Fibroblast of skin of scalp (primary cell): ENCODE measurements at places on chromosomes 12 and 14.

DNA sequence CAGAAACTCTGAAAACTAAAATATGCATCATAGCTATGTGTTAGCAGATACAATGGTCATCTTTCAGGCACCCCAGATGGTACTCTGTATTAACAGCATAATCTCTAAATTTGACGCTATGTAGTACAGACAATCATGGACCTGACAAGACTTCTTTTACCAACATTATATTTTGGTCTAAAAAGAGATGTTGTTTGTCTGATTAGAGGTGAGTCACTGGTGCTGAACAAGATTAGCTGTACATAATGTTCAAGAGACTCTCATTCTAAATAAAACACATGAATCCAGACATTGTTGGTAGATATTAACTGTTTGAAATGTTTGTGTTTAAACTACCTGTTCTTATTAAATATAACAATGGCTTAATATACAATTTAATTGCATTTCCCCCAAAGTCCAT lies 146.4 kb upstream of the LMNTD1 start:
- no peak for DNase-seq

- peak; percentile 37 for DNase-seq
Measured at GRCh38 chr12:115199831-115200230, 515.9 kb upstream of the TBX3 start.

DNA sequence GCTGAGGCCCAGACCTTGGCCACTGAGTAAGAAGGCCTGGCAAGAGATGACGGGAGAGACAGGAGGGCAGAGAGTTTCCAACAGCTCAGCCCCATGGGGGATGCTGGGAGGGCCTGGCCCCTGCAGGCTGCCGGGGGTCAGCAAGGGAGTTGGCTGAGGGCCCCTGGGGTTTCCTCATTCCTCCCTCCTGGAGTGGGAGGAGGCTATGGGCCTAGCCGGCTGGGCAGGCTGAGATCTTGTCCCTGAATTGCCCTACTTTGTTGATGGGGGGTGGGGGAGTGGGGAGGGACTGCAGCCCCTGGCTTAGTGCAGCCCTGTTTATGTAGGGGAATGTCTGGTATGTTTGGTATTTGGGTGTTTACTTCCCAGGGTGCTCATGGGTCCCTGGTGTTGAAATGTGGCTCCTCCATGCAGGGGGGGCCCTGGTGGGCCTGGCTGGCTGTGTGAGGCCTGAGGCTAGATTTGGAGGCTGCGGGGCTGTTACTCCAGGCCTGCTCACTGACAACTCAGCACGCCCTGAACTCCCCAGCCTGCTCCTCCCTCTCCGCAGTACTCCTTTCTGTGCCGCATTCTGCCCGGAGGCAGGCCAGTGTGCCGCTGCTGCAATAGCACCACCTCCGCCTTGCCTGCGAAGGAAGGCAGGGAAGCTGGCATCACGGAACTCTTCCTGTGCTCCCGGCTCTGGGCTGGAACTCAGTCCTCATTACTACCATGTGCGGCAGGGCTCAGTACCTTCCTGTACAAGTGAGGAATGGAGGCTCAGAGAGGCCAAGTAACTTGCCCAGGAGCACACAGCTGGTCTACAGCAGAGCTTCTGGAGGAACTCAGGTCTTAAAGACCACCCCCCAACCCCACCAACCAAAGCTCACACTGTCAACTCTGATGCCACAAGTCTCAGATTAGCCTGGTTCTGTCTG lies 25.3 kb downstream of the JDP2 start:
- peak; percentile 98 for DNase-seq

- no peak for DNase-seq
Measured at GRCh38 chr12:29071099-29071498, 78.0 kb upstream of the FAR2 start.

DNA sequence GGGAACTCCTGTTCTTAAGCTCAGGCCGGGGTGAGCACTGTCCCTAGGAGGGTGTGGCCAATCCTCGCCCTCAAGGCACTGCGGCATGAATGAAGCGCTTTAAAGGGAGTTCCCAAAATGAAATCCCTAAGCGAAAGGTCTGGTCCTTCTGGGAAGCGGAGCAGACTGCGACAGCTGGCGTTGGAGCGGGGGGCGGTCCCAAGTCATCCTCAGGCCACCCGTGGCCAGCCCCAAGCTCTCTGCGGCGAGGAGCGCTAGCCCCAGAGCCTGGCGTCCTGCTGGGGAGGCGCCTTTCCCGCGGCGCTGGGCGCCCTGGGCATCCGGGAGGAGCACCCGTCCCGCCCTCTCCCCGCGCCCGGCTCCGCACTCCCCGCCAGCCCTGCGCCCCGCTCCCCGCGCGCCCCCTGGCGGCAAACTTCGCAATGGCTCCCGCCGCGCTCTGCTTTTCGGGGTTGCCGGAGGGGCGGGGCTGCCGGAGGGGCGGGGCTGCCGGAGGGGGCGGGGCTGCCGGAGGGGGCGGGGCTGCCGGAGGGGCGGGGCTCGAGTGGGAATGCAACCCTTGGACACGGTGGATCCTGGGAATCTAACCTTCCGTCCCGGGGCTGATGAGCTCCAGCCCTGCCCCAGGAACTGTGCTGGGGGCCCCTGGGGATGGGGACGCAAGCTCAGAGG lies 25.4 kb downstream of the ZBTB42 start:
- peak; percentile 83 for DNase-seq

DNA sequence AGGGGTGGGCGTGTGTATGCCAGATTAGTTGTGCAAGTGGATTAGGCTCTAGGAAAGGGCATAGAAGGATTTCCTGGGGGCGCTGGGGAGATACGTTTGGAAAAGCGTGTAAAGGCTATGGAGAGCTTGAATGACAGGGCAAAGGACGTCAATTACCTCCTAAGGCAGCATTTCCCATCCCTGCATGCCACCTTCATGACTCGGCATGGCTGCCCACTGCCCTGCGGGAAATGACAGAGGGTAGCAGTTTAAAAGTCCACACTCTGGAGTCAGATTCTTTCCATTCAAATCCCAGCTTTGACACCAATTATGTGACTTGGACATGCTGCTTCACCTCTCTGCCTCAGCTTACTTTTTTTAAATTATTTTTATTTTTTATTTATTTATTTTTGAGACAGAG lies 14.8 kb upstream of the TMEM229B start:
- DNase-seq: no peak

DNA sequence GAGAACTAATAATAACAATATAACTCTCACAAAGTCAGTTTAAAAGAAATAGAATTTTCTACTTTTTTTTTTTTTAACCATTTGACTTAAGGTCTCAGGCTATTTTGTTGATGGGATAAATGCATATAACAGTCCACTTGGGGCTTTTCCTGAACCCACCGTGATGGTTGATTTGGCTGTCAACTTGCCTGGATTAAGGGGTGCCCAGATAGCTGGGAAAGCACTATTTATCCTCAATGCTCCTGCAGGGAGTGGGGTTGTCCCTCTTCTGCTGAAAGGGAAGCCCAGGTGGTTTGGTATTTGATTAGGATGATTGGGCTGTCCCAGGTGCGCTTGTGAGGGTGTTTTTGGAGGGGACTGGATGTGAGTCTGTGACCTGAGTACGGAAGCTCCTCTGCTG lies 114.9 kb downstream of the AACS start:
- DNase-seq: no peak

DNA sequence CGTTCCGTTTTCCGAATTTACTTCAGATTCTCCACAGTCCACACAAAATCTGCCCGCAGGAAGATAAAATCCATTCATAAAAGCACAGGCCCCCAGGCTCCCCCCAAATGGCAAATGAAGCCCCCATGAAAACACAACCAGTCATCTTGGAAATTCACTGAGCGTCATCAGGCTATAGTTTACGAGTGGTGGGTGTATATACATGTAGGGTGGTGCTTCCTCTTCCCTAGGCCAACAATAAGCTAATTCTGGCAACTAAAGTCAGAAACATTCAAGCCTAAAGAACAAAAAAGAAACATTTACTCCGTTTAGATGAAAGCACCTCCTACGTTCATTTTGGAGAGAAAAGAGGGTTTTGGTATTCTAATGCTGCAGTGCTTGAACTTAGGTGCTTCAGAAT lies 5.8 kb downstream of the GPR68 start:
- DNase-seq: no peak

DNA sequence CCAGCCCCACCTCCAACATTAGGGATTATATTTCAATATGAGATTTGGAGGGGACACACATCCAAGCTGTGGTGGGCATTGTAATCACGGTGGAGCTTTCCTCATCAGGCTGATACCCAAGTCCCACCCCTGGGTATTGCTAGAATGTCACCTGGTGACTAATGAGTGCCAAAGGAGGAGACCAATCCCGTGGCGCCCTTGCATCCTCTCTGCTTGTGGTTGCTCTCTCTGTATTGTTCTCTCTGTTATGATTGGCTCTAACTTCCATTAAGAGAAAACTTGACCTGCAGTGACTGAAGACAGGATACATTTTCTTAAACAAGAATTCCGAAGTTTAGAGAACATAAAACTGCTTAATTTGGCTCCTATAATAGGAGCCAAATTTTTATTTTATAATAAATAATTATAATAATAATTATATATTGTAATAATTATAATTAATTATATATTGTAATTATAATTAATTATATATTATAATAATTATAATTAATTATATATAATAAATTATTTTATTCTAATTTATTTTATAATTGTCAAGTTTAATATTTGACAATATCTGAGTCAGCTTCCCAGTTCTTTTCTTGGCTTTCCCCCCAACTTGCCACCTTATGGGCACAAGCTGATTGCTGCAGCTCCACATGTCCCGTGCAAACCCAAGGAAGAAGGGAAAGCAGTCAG lies 420.1 kb downstream of the DIO2 start:
- DNase-seq: no peak

GRCh38 chr14:69554500-69554899 lies 20.2 kb downstream of the CCDC177 start:
- DNase-seq: peak; percentile 26

DNA sequence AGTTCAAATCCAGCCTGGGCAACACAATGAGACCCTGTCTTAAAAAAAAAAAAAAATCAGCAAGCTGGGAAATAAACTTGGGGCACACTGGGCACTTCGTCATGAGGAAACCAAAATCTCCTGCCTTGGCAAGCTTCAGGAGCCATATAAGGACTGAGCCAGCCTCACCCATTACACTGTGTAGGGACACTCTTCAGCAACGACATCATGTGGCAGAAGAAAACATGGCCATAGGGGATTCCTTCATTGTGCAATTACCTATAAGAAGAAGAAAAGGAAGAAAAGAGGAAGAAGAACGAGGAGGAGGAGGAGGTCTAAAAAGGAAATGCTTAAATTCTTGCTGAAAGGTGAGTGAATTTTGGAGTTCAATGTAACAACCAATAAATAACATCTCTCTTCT lies 26.1 kb upstream of the IFNG start:
- DNase-seq: no peak

DNA sequence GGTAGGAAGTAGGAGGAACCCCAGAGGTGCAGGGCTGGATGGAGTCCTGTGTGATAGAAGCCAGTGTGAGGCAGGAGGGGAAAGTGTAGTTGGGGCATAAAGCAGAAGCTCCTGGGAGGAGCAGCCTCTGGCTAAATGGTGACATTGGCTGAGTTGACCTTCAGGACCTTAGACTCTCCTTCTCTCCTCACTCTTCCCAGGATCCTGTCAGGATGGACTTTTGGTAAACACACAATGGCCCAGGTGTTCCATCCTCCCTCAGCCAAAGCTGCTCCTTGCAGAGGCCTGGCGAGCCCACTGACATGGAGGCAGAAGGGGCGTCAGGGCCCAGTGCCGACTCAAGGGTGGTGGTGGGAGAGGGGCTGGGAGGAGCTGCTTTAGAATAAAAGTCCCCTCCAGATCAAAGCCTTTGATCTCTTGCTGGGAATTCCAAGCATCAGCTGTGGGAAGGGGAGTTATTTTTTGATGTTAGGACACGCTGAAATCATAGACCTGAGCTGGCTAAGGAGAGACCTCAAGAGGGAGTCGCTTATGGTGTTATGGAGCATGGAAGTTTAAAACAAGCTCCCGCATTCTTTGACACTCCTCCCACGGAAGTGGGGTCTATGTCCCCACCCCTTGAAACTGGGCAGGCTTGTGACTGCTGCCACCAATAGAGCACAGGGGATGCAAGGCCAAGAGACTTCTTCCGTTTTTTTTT lies 44.1 kb downstream of the SMIM41 start:
- no peak for DNase-seq

GRCh38 chr12:93090731-93091172 lies 161.7 kb upstream of the EEA1 start:
- DNase-seq: peak; percentile 60

DNA sequence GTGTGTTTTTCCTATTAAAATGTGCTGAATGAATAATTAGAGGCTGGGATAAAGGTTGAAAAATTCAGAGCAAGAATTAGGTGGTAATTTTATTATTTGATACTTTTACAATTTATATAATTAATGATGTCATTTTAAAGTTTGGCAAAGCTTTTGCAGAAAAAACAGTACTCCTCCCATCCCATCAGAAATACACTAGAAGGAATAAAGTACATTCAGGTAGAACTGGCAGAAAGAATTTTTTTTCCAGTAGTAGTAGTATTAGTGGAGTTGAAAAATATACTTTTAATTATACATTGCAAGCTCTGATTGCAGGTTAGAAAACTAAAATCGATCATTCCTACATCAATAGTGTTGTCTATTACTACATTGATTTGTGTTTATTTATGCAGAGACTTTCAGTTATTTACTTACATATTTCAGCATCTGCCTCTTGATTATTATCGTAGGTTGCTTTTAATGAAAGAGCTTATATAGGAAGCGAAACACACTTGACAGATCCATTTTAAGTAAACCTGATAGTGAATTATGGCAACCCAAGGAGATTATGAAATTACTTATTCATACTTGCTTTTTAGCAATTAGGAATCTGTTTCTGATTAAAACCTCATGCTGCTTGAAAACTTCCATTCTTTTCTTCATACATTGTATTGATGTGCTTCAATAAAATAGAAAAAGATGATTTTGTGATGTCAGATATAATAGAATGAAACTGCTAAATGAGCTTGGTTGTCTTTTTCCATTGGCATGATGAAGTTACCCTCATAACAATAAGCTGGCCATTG lies 10.1 kb downstream of the FOXG1 start:
- DNase-seq: no peak

DNA sequence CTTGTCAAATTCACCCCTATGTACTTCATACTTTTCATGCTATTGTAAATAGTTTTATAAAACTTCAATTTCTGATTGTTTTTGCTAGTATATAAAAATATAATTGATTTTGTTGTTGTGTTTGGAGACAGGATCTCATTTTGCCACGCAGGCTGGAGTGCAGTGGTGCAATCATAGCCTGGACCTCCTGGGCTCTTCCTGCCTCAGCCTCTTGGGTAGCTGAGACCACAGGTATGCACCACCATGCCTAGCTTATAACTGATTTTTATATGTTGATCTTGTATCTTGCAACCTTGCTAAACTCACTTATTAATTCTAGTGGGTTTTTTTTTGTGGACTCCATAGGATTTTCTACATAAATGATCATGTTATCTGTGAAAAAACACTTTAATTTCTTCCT lies 23.5 kb downstream of the ATP5MC2 start:
- peak; percentile 78 for DNase-seq

DNA sequence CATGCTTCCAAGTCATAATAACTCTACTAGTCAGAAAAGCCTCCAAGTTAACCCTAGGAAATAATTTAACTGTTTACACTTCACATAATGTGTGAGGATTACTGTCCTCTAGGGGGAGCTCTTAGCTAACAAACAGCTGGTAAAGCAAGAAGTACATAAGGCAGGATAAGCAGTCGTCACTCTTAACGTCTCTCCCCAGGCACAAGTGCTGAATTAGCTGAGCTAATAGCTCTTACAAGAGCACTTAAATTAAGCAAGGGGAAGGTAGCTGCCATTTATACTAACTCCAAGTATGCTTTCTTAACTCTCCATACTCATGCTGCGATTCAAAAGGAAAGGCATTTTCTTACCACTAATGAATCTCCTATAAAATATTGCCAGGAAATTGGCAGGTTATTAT lies 79.3 kb upstream of the TSPAN11 start:
- DNase-seq: peak; percentile 71
